ENCODE measurements at places on chromosomes 16 and 17.

GRCh38 chr17:39175695-39176093 lies 9.7 kb upstream of the ARL5C start:
- no peak for DNase-seq

DNA sequence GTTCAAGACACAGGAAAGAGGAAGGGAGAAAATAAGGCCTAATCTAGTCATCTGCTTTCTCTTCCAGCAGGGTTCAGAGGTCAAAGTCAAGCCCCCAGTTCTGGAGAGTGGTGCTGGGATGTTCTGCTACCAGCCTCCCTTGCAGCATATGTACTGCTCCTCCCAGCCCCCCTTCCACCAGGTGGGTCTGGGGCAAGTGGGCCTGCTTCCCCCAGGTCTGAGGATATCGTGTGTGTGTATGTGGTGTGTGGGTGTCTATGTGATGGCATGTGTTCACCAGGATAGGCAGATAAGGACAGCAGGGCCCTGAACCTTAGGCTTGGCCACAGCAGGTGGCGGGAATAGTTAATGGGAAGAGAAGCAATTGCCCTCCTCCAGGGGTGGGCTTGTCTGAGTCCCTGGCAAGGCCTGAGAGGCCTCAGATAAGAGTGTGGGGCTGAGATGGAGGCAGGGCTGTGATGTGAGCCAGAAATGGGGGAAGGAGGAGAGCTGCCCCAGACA lies 21.1 kb downstream of the FOXN1 start:
- DNase-seq = no peak

DNA sequence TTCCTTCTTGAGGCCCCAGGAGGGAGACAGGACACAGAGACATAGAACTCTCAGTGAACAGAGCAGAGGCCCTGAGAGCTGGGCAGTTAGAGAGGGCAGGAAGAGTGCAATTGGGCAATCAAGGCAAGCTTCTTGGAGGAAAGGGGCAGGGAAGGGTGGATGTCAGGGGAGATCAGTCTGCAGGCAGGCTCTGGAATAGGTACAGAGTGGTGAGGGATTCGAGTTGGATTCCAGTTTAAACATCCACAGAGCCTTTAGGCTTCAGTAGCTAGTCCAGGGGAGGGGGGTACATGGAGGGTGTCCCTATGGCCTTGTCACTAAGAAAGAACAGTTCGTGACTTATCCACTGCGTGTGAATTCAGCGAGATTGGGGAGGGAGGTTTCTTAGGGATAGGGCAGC lies 2.0 kb downstream of the PYY start:
- DNase-seq = no peak

GRCh38 chr16:22027633-22028032 lies 19.7 kb downstream of the MOSMO start:
- DNase-seq = no peak

DNA sequence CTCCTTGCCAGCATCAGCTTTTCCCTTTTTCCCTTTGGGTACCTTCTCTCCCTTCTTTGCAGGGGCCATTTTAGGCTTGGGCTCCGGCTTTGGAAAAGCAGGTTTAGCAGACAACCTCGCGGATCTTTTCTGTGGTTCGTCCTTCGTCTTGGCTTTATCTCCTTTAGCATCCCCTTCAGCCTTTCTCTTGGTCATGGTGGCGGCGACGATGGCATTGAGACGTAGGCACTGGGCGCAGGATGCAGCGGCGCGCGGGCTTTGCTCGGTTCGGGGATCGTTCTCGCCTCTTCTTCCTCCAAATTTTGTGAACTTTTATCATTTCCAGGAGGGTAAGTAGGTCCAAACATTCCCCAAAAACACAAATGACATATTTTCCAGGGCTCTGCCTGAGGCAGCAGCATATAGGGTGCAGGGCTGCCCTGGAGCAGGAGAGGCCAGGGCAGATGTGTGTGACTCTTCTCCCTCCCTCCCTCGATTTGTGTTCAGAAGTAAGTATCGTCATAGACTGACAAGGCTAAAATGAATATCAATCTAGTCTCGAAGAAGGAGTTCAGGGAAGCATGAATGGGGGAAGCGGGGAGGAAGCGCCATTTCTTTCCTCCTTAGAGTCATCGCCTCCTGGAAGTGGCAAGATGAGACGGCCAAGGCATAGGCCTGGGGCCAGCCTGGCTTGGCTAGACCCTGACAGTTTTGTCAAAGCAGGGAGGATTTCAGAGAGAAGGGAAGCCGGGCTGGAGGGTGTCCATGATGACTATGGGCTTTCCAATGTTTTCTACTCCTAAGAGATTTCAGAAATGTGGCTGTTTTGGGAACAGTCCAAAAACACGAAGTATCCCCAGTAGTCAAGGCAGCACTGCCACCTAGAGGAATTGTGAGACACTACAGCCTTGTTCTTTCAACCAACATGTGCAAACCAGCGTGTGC lies 13.2 kb downstream of the CHCT1 start:
- DNase-seq = peak; percentile 65

- DNase-seq = no peak
These were observed 23.4 kb upstream of the ZFHX3 start for GRCh38 chr16:73071131-73071940.

- no peak for DNase-seq
These were observed 452.0 kb downstream of the NPIPA7 start for GRCh38 chr16:16830973-16831372.
